GM20000 (cell line): ENCODE measurements at places on chromosomes 16 and 17.

DNA sequence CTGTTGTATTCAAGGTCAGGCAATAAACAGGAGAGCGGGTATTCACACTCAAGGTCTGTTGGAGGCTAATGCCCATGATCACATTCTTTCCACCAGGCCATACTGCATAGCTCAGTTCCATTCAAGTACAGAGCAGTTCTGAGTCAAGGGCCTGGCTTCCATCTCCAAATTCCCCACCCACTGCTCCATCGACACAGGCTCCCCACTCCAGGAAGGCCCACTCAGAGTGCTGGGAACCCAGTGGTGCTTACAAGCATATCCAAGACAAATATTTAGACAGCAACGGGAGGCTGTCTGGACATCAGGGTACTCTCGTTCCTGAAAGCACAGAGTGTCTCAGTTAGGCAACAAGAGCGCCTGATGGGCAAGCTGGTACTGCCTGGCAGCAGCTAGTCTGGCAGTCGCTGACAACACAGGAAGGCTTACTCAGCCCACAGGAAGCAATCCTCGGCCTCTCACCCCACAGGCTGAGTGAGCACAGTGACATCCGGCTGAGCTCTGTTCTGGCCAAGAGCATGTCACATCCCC lies 40.9 kb downstream of the RFFL start:
- peak; percentile 59 for DNase-seq

- DNase-seq = no peak
These were observed 287.3 kb downstream of the WWOX start for GRCh38 chr16:78386557-78387324.

DNA sequence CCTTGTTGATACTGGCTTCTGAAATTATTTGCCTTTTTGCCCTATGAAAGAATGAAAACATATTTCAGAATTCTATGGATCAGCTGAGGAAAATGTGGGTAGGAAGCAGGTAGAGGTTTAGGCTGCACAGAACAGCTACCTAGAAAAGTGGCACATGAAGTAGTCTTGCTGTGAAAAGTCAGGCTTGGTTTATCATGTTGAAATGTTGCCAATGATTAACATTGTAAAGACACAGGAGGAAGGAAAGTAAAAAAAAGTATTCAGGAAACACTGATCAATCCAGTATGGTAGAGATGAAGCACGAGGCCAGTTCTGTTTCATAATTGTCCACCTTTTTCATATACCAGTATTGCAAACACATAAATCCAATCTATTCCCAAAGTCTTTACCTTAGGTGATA lies 29.9 kb downstream of the ABCA6 start:
- DNase-seq = no peak

DNA sequence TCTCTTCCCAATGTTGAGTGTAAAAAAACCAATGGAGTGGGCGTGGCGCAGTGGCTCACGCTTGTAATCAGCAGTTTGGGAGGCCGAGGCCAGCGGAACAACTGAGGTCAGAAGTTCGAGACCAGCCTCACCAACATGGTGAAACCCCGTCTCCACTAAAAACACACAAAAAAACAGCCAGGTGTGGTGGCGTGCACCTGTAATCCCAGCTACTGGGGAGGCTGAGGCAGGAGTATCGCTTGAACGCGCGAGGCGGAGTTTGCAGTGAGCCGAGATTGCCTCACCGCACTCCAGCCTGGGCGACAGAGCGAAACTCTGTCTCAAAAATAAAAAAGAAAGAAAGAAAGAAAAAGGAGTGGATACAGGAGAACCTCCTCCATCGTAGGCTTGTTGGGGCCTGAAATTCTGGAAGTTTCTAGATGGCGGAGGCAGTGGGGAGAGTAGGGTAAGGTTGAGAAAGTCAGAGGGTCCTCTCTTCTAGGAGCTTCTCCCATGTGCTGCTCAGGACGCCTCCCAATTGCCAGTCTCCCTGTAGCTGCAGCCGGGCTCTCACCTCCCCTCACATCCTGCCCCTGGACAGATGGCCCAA lies 709 bp upstream of the ZNF764 start:
- DNase-seq = no peak

DNA sequence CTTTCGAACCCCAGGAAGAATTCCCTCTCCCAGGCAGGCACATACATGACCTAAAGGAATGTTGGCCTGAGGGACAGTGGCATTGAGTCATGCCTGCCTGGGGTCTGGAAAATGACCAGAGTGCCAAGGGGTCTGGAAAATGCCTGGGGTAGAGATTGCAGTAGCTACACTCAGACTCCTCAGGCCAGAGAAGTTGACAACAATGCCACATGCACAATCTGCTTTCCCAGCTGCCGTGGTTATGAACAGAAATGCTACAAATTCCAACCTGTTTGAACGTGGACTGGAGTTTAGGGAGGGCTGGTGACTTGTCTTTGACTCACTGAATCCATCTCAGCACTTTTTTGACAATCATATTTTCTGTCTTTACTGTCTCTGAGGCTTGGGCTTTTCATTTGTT lies 250.0 kb downstream of the ABCC12 start:
- DNase-seq = no peak

- DNase-seq = peak; percentile 82
These were observed 2.9 kb downstream of the TMEM107 start for GRCh38 chr17:8173056-8173870.

GRCh38 chr17:16915752-16916556 lies 56.0 kb downstream of the TNFRSF13B start:
- DNase-seq = peak; percentile 76

DNA sequence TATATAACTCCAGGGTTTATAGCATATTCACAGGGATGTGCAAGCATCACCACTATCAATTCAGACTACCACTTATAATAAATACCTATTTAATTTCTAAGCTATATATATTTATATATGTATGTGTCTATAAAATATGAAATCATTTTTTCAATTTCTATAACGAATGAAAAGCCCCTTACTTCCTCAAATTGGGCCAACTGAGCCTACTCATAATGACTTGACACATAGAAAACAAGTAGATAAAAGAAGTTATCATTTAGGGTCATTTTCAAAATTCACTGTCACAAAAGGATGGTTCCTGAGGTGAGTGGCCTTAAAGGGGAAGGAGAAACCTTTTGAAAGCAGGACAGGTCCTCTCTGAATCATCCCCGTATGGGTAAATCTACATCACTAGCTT lies 114.1 kb downstream of the ADCY9 start:
- DNase-seq = no peak

DNA sequence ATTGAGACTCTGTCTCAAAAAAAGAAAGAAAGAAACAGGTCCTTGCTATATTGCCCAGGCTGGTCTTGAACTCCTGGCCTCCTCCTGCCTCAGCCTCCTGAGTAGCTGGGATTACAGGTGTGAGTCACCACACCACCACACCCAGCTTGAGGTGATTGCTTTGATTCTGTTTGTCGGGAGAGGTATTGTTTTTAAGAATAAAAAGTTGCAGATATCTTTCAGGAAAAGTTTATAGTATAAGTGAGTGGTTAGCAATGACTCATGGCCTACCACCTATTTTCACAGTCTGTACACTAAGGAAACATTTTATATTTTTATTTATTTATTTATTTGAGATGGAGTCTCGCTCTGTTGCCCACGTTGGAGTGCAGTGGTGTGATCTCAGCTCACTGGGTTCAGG lies 45.0 kb downstream of the RHOT1 start:
- DNase-seq = no peak

- no peak for DNase-seq
These were observed 59.0 kb upstream of the TBX2 start for GRCh38 chr17:61340431-61341209.

GRCh38 chr17:71409712-71410111 lies 711.1 kb upstream of the SOX9 start:
- DNase-seq = no peak

- DNase-seq = no peak
These were observed 11.6 kb upstream of the ICAM2 start for GRCh38 chr17:64032081-64032480.

DNA sequence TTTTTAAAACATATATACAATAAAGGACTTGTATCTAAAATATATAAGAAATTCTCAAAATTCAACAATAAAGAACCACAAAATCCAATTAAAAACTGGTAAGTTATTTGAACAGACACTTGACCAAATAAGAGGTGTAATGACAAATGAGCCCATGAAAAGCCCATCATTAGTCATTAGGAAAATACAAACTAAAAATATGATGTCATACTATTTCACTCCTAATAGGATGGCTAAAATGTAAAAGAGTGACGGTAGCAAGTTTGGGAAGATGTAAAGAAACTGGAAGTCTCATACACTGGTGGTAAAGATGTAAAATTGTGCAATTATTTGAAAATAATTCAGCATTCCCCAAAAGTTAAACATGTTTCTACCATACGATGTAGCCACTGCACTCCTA lies 1095.3 kb upstream of the CDH8 start:
- DNase-seq = no peak

DNA sequence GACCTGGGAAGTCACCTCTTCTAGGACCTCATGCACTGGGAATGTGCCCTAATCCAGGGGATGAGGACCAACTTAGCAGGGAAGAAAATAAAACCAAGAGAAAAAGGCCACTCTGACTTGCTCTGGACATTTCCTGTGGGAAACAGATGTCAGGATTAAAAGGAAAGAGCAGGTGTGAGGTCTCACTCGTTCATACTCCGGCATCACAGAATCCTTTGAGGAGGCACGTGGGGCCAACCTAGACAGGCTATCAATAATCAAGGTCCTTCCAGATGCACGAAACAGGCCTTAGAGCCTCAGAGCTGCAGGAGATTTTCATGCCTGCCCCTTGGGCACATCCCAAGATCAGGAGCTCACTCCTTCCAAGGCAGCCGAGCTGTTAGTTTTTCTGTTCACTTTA lies 321.5 kb upstream of the CCL2 start:
- no peak for DNase-seq

GRCh38 chr16:85639529-85640253 lies 26.6 kb downstream of the GSE1 start:
- no peak for DNase-seq

GRCh38 chr16:80063031-80063712 lies 462.6 kb upstream of the MAF start:
- no peak for DNase-seq

- peak; percentile 45 for DNase-seq
These were observed 20.1 kb upstream of the ALDH3A1 start for GRCh38 chr17:19768046-19768782.

- DNase-seq = no peak
These were observed 27.9 kb downstream of the VAT1L start for GRCh38 chr16:77816293-77816692.

DNA sequence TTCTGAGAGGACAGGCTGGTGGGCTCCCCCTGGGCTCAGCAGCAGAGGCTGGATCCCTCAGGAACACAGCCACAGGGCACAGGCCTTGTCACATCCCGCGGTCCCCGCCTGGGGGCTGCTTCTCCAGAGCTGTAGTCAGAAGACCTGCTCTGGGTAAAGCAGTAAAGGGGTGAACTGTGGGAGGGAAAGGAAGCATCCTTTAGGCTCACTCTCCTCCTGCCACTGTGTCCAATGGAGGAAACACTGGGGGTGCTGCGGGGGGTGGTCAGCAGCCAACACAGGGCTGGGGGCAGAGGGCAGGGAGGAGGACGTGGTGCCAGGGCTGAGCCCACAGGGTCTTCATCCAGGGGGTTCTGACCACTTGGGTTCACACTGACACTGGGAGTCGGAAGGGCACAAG lies 5.0 kb upstream of the SLC38A8 start:
- no peak for DNase-seq

GRCh38 chr16:8986818-8987191 lies 23.1 kb upstream of the USP7 start:
- DNase-seq = no peak

DNA sequence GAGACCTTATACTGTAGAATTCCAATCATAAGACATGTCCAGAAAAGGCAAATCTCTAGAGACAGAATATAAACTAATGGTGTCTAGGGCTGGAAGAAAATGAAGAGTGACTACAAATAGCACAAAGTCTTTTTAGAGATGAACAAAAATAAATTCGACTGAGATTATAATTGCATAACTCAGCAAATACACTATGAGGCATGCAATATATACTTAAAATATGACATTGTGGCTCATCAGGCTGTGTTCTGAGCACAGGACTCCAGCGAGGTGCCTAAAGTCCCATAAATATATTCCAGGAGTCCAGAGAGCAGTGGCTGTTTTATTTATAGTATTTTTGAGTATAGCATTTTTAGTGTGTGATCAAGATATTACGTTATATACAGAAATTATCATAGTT lies 13.1 kb upstream of the ZNF267 start:
- DNase-seq = no peak

GRCh38 chr16:83969771-83970429 lies 1.9 kb downstream of the NECAB2 start:
- DNase-seq = no peak

DNA sequence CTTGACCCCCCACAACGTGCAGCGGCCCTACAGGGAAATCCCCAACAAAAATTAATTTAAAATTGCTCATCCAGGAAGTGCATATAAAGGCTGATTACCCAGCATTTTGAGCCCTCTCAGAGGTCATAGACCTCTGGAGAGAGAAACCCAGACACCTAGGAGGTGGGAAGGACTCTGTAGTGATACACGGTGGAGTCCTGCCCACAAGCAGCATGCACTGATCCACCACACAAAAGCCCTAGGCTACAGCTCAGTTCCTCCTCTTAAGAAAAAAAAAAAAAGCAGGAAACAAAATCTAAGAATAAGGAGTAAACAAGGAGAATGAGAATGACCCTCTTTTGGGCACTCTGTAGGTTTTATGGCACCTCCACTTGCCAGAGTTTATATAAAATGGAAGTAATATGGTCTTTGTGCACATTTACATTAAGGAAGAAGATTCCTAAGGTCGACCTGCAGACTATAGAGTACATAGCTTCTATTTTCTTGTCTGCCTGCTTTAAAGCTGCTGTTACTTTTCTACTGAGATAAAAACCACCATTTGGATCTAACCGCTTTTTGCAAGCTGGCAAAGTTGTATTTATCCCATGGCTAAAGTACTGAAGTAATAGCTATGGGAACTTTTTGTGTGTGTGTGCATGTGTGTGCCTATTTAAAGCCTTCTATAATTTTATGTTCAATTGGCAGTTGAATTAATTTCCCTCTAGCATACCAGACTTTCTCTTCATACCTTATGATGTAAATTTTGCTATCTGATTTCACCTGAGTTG lies 46.9 kb downstream of the ACSM1 start:
- no peak for DNase-seq

GRCh38 chr16:25859645-25860044 lies 167.9 kb downstream of the HS3ST4 start:
- no peak for DNase-seq

DNA sequence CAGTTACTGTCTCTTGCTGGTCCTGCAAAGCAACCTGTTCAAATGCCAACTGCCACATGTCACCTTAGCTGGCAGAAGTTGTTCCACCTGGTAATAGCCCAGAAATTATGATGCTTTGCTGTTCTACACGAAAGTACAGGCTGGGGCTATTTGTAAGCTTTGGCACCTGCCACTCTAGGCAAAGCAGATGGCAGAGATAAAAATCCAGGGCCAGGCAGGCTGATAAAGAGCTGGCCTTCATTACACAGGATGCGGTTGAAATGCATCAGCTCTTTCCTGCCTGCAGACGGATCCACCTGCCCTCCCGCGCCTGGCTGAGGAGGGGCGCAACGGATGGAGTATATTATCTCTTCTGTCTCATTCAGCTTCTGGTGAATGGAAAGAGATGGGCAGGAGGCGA lies 29.3 kb upstream of the KDM8 start:
- no peak for DNase-seq
